ENCODE measurements at places on chromosomes 13 and 19.

DNA sequence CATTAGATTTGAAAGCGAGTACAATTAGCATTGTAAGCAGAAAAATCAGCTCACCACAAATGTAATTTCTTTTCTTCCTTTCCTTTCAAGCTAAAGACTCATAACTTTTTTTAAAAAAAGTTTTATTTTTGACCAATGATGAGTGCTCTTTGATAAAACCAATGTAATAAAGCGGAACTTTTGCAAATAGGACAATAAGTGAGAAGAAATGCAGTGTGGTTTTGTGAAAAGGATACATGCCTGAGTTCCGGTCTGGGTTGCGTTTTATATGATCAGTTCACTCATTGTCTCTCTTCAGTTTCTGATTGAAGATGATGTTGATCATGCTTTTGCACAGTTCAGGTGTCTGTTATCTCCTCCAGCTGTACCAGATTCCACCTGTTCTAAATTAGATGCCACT, 274.4 kb downstream of the KLF12 start:
- ATAC-seq: no peak

DNA sequence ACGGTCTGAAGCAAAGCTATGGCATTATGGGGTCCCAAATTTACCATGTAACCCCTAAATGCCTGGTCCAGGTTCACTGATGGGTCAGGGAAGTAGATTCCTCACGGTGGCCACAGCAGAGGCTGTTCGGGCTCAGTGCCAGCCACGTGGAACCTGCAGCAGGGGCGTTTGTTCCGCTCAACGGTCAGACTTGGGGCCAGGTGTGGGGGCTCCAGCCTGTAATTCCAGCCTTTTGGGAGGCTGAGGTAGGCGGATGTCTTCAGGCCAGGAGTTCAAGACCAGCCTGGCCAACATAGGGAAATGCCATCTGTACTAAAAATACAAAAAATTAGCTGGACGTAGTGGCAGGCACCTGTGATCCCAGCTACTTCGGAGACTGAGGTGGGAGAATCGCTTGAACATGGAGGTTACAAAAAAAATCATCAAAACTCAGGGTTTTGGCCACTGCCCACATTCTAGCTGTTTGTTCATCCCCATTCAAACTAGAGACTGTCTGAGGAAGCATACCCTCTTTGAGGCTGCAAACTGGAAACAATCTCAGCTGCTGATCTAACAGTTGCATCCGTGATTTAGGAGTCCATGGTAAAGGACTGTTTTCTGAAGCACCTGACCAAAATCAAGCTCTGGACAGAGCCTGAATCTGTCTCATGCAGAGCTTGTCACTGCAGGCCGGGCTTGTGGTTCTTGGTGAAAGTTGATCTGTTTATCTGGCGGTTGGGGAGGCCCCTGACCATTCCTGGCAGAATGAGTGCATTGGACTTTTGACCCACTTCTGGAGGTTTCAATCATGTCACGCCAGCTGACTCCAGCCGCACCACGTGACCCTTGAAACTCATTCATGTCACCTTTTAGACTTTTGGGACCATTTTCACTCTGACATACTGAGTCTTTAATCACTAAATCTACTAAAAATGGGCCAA, 30.2 kb upstream of the ZNF331 start:
- no peak for ATAC-seq

- ATAC-seq: no peak
Measured at GRCh38 chr13:36029166-36029565, 102.0 kb downstream of the DCLK1 start.

GRCh38 chr19:3276341-3276799, 51.9 kb downstream of the CELF5 start:
- peak; percentile 46 for ATAC-seq

GRCh38 chr13:61508936-61509335, 93.3 kb upstream of the PCDH20 start:
- no peak for ATAC-seq

DNA sequence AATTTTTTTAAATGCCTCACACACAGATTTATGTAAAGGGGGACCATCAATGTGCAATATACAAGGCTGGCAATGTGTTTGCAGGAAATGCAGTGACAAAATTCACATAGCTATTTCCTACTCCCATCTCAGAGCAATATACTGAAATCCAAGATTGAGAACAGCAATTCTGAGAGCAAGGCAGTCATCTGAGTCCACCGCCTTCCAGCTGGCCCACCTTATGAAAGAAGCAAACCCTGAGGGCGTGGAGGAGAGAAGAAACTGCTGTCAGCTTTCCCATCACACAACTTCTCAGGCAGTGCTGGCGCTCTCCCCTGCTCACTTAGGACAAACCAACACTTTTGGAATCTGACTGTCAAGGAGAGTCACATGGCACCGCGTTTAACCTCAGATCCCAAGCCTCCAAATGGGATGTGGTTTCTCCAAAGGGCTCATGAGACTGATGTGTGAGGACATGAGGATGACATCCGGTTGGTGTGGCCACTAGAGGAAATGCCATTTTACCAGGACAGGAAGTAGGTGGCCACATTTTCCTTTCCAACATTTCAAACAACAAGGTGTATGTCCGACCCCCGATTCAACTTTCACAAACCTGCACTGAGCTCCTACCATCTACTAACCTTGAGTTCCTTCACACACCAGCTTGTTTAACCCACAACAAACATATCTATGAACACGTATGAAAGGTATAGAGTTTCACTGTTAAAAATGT, 3.7 kb upstream of the DOCK9 start:
- no peak for ATAC-seq

GRCh38 chr13:98598043-98598442, 21.1 kb upstream of the STK24 start:
- peak; percentile 30 for ATAC-seq

DNA sequence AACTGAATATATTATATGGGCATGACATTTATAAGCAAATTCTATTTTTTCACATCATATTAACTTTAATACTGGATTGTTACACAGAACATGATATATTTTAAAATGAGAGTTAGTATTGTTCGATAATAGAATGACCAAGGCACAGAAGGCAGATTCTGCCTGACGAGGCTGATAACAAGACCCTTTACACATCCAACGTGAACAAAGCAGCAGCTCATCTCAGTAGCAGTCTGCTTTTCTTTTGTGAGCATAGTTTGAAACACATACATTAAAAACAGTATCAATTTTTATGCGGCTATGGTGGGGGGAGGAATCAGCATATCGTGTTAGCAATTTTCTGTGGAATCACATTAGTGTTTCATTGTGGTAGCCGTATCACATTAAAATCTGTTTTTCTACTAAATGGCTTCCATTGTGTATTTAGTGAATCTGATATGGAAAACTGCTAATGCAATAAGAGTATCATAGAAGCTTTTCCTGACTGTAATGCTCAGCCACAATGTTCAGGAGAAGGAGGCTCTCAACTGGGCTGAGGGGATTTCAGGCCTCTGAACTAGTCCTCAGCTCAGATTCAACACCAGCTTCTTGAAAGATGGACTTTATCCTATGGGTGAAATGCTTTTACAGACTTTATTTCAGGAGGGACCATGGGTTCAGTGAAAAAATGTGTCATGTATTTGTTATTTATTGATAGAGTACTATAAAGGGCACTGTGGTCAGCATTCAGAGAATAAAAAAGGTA, 4.0 kb downstream of the SMAD9 start:
- ATAC-seq: no peak

DNA sequence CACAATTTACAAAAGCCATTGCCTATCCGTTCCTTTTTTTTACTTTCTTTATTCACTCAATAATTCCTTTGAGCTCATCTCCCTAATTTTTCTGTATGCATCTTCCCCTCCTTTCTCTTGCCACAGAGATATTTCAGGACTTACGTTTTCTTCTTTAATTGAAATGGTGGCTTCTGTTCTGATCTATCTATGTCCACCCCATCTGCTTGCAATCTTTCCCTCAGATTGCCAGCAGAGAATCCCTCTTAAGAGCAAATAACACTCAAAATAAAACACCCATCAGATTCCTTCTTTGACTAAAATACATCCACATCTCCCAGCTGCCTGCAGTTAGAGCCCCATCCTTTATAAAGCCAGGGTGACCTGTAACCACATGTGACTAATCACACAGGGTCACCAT, 478.6 kb downstream of the EFNB2 start:
- ATAC-seq: no peak

DNA sequence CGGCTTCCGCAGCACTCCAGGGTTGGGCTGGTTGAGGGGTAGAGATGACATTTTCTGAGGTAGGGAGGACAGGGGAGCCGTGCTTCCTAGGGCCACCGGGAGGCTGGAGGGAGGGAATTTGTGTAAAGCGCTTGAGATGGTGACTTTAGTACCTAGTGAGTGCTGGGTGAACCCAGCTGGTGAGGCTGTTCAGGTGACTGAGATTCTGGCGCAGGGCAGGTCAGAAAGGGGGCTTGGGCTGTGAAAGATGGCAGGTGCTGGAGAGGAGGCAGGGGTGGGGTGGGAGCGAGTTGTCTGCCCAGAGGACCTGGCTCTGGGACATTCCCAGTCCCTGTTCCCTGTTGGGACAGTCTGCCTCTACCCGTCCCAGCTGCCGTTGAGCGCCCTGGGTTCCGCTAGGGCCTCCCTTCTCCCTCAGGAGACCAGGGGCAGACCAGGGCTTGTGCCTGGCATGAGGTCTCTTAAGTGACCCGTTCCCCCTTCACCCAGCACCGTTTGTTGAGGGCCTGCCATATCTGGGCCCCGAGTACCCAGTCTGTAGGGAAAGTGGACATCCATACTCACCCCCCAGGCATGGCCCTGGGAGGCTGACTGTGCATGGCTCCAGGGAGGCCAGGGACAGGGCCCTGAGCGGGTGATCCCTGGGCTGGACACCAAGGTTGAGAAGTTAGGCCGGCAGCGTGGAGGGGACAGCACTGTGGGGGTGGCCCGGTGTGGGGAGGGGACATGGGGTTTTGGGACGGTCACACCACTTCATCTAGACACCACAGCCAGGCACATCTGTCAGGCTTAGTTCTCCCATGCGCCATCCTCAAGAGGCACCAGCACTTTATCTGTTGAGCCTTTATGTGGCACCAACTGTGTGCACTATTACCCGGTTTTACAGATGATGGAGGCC, 5.0 kb downstream of the PTOV1 start:
- ATAC-seq: peak; percentile 1

- no peak for ATAC-seq
Measured at GRCh38 chr13:73230716-73231115, 171.9 kb downstream of the KLF5 start.

DNA sequence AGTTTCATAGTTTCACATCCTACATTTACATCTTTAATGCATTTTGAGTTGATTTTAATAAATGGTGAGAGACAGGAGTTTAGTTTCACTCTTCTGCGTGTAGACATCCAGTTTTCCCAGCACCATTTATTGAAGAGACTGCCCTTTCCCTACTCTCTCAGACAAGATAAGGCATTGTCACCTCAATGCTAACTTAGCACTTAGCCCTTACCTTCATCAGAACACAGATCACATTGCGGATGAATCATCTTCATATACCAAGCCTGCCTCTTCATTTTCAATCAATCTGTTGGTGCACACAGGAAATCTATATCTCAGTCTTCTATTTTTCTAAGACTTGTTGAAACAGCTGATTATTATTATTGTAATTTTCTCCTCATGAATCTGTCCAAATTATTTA, 396.6 kb upstream of the NBEA start:
- no peak for ATAC-seq

GRCh38 chr13:47594833-47595232, 406.2 kb downstream of the SUCLA2 start:
- no peak for ATAC-seq

DNA sequence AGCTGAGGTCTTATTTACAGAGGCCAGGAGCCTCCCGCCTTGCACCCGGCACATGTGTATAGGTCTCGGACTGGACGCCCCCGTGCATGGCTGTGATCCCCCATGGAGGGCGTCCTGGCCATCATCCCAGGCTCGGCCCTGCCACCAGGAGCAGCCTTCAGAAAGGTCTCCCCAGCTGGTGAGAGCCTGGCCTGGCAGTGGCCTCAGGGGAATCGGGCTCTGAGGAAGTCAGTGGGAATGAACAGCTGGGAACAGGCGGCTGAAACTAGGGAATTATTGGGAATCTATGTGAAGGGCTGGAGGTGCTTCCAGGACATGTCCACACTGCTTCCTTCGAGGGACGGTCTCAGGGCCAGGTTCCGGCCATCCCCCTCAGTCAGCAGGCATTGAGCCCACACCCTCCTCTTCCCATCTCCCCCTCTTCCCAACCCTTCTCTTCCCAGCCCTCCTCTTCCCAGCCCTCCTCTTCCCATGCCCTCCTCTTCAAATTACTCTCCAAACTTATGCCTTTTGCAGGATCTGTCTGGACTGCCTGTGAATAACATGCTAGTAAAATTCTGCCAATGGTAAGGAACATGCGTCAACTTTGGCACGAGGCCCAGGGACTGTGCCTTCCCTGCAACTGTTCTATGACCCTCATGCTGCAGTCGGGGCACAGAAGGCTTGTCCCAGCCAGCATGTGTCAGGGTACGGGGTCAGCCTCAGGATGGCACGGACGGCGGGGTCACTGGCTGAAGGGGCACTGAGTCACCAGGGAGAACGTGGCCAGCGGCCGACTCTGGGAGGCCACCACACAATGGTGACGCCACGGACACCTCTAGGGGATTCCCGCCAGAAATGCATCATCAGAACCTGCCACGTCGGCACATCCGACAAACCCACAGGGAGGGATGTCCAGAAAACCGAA, 24.2 kb upstream of the C13orf46 start:
- no peak for ATAC-seq

DNA sequence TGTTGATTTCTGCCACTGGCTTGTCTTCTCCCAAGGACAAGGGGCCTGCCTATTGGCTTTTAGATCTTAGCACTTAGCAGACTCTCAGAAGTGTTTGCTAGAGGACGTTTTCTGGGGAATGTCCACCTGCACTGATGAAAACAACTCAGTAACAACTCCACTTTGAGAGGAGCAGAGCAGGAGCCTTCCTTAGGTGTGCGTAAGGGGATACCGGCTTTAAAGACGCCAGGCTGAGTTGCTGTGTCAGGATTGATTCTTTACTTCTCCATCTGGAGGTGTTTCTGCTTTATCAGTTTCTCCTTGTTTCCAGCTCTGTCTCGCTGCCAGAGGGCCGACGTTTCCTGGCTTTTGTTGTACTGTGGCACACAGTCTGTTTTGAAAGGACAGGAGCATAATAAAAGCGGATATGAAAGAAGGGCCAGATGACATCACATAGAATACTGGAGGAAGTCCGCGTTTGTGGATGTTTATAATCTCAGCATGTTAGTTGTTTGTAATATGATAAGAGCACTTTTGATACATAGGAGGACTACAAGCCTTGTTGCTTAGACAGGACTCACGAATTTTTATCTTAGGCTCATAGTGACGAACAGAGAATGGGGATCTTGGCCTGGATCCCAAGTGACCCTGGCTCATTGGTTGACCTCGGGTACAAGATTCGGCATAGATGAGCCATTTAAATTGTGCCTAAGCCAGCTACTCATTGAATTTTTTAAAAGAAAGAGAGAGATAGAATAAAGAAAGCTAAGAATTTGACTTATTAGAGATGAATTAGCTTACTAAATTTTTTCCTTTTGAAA, 34.6 kb downstream of the COL4A2 start:
- ATAC-seq: no peak

DNA sequence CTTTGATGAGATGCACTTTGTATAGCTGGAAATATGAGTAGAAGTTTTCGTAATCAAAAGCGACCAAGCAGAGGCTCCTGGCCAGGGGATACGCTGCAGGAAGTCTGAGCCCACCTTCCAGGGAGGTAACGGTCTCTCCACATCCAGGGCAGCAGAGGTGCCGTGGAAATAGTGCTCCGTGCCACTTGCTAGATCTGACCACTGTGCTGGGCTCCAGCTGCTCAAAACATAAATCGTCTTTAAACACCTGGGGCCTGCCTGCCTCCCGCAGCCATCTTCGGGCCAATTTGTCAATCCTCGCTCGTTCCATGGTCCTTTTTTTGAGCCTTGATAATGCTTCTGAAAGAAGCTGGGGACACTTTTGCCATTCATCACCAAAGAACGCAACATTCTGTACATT, 445.0 kb downstream of the ZNF536 start:
- ATAC-seq: no peak

Data from SK-N-SH treated with all-trans-retinoic acid at 6 μM for 48 hours (cell line).